Right hindlimb (tissue), 1 donor: ENCODE measurements at places on chromosomes 4 and X.

DNA sequence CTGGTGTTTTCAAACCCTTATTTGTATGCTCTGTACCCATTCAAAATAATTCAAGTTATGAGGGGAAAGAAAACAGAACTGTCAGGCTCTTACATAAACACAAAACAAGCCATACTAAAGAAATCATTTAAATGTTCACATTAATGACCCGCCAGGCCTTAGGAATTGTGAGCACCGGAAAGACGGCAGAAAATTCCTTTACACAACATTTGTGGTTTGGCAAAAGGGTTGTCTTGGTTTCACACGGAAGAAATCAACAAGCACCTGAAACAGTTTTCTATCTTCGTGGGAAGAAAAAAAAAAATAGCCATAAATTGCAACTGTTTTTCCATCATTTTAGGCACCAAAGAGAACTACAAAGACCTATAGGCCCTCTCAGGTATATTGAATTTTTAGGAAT, 188.5 kb upstream of the FTHL17 start:
- DNase-seq, result no peak

- no peak for DNase-seq
Measured at GRCh38 chr4:74202062-74202586, 44.2 kb downstream of the MTHFD2L start.

DNA sequence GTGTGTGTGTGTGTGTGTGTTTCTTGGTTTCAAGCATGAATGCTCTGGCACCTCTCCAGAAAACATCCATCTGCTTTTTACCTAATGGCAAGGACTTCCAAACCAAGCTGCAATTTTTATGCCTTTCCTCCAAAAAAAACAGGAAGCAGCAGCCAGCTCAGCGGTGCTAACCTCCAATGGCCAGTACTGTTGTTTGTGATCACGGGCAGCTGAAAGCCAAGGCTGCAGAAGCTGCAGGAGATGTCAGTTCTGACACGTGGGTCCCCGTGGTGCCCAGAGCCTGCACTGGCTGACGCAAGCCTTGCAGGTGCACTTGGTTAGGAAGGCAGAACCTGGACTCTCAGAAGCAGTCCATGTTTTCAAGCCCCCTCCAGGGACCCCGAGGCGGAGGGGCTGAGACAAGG, 313.6 kb upstream of the DDX53 start:
- peak; percentile 77 for DNase-seq

DNA sequence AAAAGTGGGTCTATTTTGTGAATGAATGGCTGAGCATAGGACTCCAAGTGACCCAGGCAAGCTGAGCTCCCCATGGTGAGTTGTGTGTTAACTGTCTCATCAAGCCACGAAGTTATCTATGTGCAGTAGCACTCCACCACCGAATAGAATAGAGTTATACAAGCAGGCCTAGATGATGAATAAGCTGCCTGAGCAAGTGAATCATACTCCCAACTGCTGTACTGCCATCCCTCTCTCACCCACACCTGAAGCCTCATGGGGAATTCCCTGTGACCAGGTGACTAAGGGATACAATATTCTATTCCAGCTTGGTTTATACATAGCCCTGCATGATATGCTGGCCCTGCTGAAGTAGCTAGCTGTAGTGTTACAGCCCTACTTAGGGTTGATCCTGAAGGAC, 38.7 kb downstream of the KDM5C start:
- DNase-seq, result no peak

GRCh38 chrX:43743100-43743822, 87.2 kb downstream of the MAOA start:
- no peak for DNase-seq

GRCh38 chr4:161869511-161869910, 294.3 kb downstream of the FSTL5 start:
- DNase-seq, result no peak

GRCh38 chr4:36426741-36427140, 145.3 kb downstream of the DTHD1 start:
- no peak for DNase-seq

DNA sequence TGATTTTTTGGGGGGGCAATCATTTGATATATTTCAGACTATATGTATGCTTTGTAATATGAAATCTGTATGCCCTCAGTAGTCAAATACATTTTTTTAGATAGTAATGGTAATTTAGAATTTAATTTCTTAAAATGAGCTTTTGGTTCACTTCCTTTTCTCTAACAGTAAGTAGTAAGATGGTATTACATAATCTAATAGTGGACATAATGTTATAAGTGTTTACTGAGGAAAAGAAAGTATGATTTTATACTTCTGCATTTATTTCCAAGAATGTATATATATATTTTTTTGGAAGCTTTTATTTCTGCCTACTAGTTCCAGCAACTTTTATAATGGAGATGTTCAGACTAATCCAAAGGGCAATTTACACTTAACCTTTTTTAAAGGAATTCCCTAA, 1450.7 kb upstream of the TENM3 start:
- no peak for DNase-seq

DNA sequence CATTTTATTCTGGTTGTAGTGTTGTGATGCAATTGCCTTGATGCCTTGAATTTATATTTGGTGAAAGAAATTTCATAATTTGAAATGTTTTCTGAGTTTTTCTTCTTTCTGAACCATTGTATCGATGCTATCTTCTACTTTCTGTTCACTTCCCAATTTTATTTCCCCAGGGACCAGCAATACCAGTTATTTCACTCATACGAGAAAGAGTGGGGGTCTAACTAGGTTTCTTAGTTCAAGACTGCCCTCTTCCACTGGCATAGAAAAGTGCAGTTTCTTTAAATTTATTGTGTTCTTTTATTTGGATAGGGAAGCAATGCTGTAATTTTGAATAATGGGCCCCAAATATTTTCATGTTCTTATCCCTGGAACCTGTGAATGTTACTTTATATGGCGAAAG, 544.0 kb upstream of the ADGRL3 start:
- DNase-seq, result no peak

DNA sequence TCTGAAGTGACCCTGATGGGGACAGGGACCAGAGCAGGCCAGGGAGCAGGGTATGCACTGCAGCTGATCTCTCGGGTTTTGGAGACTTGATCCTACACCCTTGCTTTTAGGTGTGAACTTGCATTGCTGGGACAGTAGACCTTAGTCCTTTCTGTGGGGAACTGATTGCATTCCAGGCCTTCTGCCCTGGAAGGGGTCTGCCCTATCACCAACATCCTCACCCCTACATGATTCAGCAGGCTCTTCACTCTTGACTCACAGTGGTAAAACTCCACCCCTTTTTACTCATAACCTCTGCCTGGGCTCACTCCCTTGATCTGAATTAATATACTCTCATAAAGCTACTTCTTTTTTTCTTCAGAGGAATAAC, 6.6 kb upstream of the DDX60L start:
- no peak for DNase-seq
